Astrocyte (in vitro differentiated cells and primary cell): ENCODE measurements at places on chromosomes 5 and 9. TPM values are rescaled to one million over a fixed set of nuclear protein-coding genes. Genes with fewer than 3 reads are reported as not detected.
A peak's percentile ranks its signal among the peaks of the same experiment; 100 is the strongest.

The PCDHGA11 gene
- 5.3 and 5.8 TPM in 2 replicates for total RNA-seq

The GCNT4 gene
- total RNA-seq = 9.0 and 9.4 TPM in 2 replicates

DNA sequence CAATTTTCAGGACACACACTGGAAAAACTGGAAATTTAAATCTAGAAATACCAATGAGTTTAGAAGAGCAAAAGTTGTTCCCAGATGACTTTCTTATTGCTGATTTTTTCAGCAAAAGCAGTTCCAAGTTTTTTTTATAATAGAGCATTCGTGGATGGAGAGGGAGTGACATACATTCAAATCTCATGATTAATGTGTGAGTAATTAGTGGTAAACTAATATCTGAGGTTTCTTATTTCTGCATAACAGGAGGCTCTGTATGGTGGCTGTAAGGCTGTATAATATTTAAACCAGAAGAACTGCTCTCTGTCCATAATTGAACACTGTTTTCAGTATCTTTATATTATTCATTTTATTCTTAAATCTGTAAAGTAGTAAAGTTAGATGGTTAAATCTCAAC lies 25.8 kb downstream of the LYSMD3 start:
- no peaks in the 10 kb centered on the region for H3K27me3 ChIP-seq
- DNase-seq = no peak
- H3K4me3 ChIP-seq = no peak overlapping the region
- H3K27ac ChIP-seq = no peak overlapping the region
- no peaks in the 10 kb centered on the region for H3K36me3 ChIP-seq

The CLIC3 gene
- total RNA-seq = 0.39 and 0.48 TPM in 2 replicates

The ZNF346 gene
- total RNA-seq = 11.1 and 13.8 TPM in 2 replicates

DNA sequence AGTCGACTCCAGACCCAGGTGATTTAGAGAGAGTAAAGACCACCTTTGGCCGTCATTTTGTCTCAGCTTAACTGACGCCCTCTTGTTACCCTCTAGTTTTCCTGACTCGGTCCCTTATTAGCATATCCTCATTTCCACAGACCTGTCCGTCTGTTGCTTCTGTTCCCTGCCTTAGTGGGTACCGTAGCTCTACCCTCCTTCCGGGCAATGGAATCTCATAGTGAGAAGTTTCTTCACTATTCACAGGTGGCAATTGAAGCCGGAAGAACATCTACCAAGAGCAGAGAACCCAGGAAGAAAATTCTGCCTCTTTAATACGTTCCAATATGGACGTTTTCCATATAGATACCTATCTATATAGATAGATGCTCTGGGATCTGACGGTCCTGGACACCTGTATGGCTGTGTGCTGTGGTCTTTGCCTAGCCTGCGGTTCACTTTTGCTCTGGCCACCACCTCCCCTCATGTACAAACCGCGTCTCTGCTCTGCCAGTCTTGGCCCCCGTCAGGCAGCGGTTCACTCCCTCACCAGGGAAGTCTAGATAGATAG lies 652 bp upstream of the TMEM161B start:
- peaks cover 3% of the 10 kb centered on the region for H3K36me3 ChIP-seq
- peak overlapping the region; percentile 47 for H3K27ac ChIP-seq
